ENCODE measurements at places on chromosomes 3 and 15.
A peak's percentile ranks its signal among the peaks of the same experiment; 100 is the strongest.

DNA sequence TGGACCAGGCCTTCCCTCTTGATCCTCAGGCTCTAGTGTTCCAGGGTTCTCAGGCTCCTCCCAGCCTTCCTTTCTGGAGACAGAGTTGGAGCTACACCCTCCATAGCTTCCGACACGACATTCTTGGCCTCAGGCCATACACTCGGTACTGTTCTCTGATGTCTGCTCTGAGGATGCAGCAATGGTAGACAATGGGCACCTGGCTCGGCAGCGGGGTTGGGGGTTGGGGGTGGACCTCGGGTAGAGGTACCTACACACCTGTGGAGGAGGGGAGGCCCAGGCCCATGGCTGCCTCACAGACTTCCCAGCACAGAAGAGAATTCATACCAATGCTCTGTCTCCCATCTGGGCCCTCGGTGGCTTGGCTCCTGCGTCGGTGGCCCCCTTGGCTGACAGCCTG lies 21.4 kb downstream of the CCDC13 start:
- DNase-seq, result no peak

GRCh38 chr3:6097556-6097955 lies 763.4 kb upstream of the GRM7 start:
- no peak for DNase-seq

- no peak for DNase-seq
Observed at GRCh38 chr15:39585389-39585841, 4.5 kb downstream of the THBS1 start.

DNA sequence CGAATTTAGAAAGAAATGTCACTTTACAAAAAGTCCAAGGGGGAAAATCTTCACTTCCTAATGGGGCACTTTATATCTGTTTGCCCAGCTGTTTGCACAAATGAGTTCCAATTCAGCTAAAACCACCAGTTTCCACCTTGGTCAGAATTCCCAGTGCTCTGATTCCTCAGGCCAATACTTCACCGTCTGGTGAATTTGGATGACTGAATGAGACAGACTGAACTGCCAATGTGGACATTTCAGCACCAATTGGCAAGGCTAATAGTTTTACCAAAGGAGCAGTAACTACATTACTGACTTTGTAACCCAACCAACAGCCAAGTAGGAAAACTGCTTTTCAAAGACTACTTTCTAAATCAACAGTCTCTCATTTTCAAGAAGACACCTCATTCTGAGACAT lies 51.8 kb downstream of the ABI3BP start:
- no peak for DNase-seq

DNA sequence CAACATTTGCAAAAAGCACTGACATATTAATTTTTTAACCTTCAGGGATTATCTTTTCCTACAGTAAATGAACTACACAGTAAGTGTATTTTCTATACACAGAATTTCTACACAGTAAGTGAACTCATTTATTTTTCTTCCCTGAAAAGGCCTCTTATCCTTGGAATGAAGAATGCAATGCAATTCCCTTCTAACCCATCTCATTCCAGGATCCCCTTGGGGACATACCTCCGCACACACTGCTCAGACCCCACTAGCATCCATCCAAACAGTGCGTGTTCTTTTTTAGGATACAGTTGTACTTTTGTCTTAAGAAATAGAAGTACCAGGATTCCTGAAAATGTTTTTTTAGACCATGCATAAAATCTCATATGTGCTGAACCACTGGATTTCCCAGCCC lies 152.8 kb downstream of the UACA start:
- no peak for DNase-seq

DNA sequence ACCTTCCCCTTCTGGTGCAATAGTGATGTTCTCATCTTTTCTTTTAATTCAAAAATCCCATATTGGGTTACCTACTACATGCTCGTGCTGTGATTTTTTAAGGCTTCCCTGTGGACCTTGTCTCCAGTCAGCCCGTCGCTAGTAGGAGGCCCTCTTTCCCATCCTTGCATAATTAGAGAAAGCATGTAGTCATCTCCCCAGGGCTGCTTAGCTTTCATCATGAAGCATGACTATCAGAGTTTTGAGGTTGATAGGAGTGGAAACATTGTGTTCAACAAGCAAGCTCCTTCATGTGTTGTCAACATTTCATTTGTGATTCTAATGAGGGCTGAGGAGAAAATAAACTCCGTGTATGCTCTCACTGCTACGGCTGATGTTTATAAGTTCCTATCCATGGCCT lies 8.7 kb upstream of the LRTM1 start:
- no peak for DNase-seq

DNA sequence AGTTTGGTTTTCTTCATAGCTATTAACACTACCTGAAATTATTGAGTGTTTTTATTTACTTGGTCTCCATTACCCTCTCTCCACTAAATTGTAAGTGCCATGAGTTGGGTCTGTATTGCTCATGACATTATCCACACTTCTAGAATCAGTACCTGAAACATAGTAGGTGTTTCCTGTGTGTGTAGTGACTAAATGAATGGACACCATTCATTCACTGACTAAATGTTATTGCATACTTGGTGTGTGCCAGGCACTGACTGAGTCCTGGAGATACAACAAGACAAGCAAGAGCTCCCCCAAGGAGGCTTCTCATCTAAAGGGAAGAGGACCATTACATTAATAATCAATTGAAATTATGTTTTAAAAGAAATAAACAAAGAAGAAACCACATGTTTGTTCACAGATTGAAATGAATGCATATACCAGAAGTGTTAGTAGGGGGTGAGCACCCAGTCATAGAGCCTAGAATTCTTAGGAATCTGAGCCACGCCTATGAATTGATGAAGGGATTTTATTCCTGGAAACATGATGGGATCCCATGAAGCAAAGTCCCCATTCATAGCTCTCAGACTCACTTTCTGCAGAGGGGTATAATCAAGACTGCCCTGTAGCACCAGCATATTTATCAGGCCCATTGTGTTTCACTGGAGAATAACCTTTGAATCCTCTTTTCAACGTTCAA lies 31.7 kb upstream of the ATOSA start:
- DNase-seq, result no peak

- DNase-seq, result no peak
Observed at GRCh38 chr3:113055201-113055600, 64.4 kb downstream of the GTPBP8 start.

DNA sequence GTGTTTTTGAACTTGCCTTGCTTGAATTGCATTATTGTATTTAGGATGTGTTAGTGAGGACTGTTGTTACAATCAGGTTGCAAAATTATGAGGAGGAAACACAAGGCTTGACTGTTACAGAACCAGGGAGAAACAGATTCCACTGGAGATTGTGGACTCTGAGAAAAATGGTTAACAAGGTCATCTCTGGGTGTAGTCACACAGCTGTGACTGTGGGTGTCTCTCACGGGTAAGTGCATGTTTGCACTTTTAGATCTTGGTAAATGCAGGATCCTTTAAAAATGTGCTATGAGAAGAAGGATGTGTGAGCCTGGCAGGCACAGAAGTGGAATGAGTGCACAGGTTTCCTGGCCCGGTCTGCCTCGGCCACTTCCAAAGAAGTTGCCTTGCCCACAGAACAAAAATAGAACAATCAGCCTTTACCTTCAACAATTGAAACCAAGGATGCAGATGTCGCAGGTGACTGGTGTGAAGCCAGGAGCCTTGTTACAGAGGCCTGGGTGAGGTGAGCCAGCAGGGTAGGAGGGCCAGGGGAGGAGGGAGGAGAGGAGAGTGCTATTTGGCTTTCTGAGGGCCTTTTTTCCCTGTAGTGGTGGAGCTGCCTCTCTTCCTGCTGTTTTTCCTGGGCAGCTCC lies 68.0 kb downstream of the ABHD5 start:
- DNase-seq, result no peak

- no peak for DNase-seq
Observed at GRCh38 chr3:25362118-25362517, 65.9 kb upstream of the RARB start.

DNA sequence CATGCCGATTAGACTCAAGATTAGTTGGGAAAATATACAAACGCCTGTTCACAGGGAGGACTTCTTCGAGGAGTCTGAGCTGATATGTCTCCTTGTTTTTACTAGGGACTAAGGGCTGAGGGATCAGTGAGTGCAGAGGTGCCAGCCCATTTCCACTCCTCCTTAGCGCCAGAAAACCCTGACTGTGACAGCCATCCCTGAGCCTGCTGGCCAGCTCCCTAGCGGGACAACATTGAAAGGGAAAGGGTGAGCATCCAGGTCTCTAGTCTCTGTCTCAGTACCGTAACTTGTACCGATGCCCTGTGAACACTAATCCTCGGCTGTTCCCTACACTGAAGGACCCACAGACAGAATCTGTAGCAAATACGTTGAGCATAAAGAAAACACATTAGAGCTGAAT lies 243.4 kb downstream of the WNT5A start:
- no peak for DNase-seq

DNA sequence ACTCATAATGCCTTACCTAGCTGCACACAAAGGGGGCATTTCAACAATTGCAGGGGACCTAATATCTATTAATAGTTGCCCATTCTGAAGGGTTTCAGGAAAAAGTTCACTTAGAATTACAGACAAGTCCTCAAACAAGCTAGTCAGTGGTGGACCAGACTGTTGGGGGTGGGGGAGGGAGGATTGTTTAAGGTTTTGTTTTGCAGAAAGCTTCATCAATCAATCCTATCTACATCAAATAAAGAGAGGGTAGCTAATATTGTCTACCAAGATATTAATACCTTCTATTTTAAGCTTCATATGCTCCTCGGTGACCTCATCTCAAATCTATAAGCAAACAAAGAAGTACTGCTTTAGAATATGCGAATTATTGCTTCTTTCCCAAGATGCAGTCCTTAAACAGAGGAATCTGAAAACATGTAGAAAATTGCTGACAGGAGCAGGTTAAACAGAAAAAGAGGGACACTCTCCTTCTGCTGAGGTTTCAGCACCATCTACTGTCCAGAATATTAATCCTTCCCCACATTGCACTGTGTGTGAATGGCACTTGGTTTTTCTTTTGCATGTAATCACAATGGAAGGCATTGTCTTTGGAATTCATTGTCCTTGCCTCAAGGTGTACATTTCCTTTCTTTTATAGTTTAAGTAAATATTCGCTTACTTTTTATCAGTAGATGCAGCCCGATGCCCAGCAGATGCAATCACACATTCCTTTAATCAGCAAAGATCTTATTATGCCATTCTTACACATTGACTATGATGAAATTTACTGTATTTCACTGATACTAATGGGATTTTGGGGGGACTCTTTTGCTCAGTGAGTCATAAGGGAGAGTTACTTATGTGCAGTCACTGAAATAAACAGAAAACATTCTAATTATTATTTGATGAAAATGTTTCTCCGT lies 94.7 kb downstream of the IL5RA start:
- DNase-seq, result peak; percentile 47

DNA sequence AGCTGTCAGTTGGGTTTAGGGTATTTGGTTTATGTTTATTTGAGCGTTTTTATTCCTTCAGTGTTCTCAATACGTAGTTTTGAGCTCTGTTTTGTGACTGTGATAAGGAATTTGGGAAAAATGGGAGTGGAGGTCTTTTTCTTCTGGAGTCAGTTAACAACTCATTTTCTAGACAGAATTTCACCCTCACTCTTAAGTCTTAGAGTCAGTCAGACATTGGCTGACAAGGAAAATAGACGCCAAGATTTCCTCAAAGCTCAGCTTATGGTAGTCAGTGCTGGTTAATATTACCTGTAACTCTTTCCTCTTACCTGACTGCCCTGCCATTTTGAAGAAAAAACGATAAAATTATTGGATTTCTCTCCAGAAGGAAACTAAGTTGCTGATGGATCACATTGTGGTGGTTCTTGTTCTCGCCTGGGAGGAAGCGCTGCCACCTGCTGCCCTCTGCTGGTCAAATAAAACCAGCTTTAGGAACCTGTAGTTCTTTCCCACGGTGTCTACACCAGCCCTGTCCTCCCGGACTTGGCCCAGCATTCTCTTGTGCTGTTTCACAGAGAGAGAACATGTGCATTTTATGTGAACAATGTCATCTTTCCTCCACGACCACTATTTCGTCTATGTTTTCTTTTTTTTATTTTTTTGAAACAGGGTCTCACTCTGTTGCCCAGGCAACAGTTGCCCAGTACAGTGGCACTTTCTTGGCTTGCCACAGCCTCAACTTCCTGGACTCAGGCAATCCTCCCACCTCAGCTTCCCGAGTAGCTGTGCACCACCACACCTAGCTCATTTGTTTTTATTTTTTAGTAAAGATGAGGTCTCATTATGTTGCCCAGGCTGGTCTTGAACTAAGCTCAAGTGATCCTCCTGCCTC lies 41.4 kb upstream of the UMPS start:
- DNase-seq, result peak; percentile 62
